Progenitor cell of endocrine pancreas (in vitro differentiated cells): ENCODE measurements at places on chromosomes 1 and 21.

GRCh38 chr21:46532080-46532479 is 72.8 kb downstream of the S100B start:
- DNase-seq = no peak

- DNase-seq = no peak
Measured at GRCh38 chr1:36529769-36530260, 47.1 kb upstream of the CSF3R start.

- DNase-seq = no peak
Measured at GRCh38 chr1:67850151-67850551, 16.9 kb upstream of the GNG12 start.

DNA sequence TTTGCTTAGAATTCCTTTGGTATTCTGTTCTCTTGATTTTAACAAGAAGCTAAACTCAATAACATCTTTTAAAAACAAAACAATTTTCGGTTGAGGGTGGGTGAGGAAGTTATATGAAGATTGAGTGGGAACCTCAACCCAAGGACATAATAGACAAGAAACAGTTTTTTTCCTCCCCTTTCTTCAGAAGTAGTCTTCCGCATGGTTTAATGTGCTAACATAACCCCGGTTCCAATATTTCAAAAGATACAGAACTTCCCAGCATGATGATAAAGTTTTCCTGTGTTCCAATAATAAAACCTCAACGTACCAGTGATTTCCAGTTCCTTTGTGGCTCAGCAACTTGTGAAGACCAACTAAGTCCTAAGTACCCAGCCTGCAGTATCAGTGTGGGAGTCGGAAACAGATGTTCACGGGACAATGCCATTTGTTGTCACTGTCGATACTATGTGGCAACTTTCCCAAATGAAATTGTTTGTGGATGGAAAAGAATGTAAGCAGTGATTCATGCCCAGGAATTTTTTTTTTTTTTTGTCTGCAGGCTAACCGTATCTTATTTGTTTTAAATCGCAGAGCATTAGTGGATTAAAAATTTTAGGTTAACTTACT is 48.5 kb downstream of the NR5A2 start:
- no peak for DNase-seq

DNA sequence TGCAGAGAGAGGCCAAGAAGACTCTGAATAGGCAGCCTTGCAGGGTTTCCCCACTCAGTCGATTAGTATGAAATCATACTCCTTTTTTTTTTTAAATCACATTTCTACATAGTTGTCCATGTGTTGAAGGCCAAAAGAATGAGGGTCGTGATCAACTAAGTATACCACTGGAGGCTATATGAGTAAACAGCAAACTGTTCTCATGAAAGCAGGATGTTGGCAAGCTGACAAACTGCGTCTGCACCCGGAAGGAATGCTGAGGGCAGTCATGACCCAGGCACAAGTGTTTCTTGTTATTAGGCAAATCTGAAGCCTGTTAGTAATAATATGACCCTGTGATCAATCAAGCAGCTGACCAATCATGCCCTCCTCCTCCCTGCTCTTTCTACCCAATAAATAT is 213.2 kb downstream of the USH2A start:
- DNase-seq = no peak

- DNase-seq = no peak
Measured at GRCh38 chr1:7470904-7471638, 300.0 kb upstream of the VAMP3 start.

- no peak for DNase-seq
Measured at GRCh38 chr21:45769294-45769693, 125.8 kb downstream of the PCBP3 start.

DNA sequence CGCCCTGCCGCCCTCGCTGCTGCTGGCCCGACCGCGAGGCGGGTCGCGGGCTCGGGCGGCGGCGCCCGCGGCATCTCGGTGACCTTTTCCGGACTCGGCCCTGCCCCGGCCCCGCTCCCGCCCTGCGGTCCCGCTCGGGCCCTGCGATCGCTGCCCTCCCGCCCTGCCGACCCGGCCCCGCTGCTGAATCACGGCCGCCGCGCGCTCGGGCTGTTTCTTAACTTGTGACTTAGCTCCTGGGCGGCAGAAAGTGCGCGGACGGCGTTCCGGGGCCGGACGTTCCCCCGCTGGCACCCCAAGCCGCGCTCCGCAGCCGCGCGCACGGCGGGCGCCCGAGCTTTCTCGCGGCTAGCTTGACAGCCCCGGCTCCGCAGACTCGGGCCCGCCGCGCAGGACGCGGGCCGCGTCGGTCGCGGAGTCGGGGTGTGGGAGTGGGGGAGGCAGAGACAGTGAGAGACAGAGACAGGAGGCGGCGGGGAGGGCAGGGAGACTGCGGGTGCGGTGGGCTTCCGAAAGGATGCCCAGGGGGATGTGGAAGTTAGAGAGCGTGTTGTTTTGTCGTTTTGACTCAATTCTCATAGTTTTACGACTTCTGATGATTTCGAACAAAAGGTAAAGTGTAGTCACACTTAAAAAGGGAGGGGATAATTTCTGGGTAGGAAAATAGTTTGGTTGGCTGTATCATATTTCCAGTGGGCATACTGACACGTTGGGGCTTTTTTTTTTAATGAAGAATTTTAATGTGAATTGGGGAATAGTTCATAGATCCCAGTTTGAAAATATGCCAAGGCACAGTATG is 49.8 kb downstream of the PRDM2 start:
- DNase-seq = peak; percentile 53

- DNase-seq = peak; percentile 59
Measured at GRCh38 chr1:223363856-223364684, at the start of gene SUSD4. Gene SUSD4 (minus strand): TSS chr1:223364176. CDS start chr1:223363425, 751 bp downstream.

DNA sequence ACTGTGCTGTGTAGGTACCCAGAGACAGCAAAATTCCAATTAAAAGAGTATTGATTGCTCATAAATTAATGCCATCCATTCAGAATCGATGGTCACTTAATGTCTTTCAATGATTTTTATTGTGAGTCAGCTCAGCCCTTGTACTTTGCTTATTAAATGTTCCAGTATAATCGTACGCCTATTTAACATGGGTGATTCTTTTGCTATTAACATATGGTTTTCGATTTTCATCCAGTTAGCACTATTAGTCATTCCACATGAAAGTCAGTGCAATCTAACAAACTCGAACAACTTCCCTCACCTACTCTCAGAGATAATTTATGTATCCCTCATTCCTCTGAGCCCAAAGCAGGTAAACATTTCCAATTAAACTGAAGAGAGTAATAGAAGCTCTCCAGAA is 109.6 kb upstream of the APP start:
- DNase-seq = no peak

DNA sequence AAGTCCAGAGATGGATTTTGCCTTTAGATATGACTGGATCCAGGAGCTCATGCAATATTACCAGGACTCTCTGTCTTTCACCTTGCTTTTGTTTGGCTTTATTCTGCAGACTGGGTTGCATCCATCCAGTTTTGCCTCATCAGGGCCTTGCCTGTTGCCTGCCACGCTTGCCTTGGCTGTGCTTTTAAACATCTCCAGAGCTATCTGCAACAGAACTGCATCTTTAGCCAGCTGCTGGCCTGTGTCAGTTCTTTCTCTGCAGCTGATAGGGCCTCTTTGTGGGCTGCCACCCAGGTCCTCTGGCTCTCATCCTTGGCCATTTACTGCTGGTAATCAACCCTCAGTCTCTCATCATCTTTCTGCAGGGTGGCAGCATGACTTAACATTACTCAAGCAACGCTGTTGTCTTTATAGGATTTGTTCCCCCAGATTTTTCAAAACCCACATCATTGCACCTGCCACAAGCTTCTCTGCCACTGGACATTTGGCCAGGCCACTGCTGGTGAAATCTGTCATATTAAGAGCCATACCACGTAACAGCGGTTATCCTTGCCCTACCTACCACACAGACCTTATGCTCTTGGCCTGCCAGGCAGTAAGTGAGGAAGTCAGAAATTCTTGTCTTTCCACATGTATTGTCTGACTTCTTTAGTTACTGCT is 24.4 kb upstream of the HUNK start:
- no peak for DNase-seq

DNA sequence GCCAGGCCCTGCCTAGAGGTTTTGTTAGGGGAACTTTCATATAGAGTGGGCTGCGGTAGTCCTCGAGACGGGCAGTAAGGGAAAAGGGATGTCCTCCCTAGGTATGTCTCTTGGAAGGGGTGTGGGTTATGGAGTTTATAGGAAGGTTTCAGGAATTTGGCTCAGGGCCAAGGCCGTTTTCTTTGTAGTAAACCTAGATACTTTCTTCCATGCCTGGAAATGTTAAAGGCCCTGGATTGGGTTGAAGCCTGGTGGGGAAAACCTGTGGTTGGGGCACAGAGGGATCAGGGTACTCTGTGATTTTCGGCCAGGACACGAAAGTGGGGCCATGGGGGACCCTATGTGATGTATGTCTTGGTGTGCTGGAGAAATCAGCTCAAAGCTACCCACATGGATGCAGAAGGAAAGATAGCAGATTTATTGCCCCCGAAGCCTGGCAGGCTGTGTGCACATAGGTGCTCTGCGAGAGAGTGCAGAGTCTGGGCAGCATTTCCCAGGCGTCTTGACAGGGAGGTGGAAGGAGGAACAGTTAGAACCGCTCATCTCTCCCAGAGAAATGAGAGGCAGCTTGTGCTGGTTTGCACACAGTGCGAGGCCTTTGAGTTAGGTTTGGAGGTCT is 1.7 kb downstream of the SNAP47 start:
- DNase-seq = no peak

- no peak for DNase-seq
Measured at GRCh38 chr1:12555411-12556367, 62.3 kb downstream of the DHRS3 start.

DNA sequence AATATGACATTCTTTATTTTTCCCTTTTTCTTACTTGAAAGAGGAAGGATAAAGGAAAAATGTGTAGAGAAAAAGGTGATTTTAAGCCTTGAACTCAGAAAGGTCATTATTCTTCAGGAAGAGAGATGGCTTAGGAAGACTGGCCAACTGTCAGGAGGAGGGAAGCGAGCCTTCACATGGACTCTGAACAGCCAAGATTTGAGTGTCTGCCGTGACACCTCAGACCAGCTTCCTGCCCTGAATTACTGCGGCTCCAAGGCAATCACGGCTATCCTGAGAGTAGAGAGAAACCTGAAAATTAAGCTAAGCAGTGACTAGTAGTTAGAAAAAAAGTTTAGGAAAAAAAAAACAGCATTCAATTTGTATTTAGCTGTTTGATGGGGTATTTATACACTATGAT is 314.7 kb downstream of the KCNH1 start:
- DNase-seq = no peak

DNA sequence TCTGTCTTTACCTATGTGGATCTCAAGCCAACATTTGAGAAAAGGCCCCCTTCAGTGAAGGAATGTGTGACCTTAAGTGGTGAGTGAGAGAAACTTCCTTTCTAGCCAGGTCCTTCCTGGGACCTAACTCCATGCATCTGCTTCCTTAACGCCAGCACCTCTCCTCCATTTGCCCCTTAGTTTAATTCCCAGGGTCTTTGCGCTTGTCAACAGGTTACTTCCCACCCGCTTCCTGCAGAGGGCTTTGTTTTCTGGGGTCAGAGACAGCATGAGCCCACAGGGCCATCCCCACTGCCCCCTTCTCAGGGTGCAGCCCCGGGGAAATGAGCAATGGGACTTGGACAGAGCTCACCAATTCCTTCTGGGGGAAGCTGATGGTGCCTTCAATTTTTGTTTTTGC is 54.8 kb downstream of the EVA1C start:
- no peak for DNase-seq

- DNase-seq = no peak
Measured at GRCh38 chr1:66312271-66312990, 221.5 kb upstream of the SGIP1 start.

- DNase-seq = no peak
Measured at GRCh38 chr1:38210021-38210894, 163.7 kb upstream of the POU3F1 start.

- no peak for DNase-seq
Measured at GRCh38 chr21:21788591-21788990, 790.4 kb downstream of the NCAM2 start.
